Temporal lobe (tissue), 4 donors: ENCODE measurements at places on chromosomes 5 and 9. TPM values are rescaled to one million over a fixed set of nuclear protein-coding genes. Genes with fewer than 3 reads are reported as not detected.

The ARHGEF39 gene
- total RNA-seq = 0.25 TPM

The IFNA21 gene
- not detected for total RNA-seq

The KIAA0825 gene
- 25.1 TPM for total RNA-seq

The ASB6 gene
- 12.5 TPM for total RNA-seq

The TMOD1 gene
- total RNA-seq = 27.5 TPM

The CDC14B gene
- total RNA-seq = 17.7 TPM

The WDR41 gene
- 70.8 TPM for total RNA-seq

The PROB1 gene
- total RNA-seq = 0.49 TPM

The FGF18 gene
- total RNA-seq = under 0.01 TPM

The PCDHB12 gene
- 15.0 TPM for total RNA-seq

The KCNN2 gene
- 15.0 TPM for total RNA-seq

The LIFR gene
- total RNA-seq = 43.5 TPM

The LCN15 gene
- not detected for total RNA-seq
